Activated CD4-positive, alpha-beta T cell treated with anti-CD3 and anti-CD28 coated beads for 1 hour (primary cell): ENCODE measurements at places on chromosomes 12 and 14.
A peak's percentile ranks its signal among the peaks of the same experiment; 100 is the strongest.

DNA sequence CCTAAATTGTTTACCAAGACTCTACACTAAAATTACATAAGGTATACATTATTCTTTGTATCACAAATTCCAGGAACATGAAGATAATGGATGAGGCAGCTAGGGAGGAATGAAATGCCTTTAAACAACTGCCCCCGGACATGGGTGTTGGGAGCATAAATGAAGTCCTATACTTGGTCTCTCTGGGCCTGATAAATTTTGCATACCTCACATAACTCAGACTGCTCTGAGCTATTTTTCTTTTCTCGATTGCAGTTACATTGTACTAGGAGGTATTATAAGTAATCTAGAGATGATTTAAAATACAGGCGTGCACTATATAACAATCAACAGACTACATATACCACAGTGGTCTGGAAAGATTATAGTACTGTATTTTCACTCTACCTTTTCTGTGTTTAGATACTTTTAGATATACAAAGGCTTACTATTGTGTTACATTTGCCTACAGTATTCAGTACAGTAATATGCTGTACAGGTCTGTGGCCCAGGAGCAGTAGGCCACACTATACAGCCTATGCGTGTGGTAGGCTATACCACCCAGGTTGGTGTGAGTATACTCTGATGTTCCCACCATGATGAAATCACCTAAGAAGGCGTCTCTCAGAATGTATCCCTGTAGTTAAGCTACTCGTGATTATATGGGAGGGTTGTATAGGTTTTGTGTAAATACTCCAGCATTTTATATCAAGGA lies 14.3 kb downstream of the FNTB start:
- DNase-seq = no peak

DNA sequence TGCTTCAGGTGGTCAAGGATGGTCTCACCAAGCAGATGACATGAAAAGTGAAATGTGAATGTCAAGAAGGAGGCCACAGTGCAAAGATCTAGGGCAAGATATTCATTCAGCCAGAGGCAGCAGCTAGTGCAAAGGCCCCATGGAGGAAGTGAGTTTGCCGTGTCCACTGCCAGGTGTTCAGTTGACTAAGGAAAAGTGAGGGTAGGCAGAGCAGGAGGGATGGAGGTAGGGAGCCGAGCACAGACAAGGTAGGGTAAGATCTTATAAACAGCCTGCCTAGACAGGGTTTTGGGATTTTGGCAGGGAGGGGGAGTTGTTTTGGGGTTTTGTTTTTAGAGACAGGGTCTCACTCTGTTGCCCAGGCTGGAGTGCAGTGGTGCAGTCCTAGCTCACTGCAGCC lies 11.9 kb downstream of the PPP2R5C start:
- no peak for DNase-seq

DNA sequence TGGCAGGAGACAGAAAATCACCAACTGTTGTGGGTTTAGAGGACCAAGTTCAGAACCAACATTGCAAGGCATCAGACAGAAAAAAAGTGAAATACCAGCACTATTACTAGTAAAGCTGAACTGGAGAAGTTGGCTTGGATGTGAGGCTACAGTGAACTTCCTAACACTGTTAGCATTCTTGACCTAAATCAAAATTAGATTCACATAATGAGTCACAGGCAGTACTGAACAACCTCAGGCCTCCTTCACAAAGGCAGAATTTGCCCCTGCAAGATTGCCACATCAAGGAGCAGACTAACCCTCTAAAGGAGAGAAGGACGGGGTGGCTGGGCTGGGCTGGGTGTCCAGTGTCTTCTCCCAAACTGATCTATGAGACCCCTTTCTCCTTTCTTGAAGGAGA lies 539.7 kb downstream of the SNAPC1 start:
- DNase-seq = no peak

- peak; percentile 23 for DNase-seq
Observed at GRCh38 chr14:65101631-65102440, 481 bp downstream of the MAX start.

DNA sequence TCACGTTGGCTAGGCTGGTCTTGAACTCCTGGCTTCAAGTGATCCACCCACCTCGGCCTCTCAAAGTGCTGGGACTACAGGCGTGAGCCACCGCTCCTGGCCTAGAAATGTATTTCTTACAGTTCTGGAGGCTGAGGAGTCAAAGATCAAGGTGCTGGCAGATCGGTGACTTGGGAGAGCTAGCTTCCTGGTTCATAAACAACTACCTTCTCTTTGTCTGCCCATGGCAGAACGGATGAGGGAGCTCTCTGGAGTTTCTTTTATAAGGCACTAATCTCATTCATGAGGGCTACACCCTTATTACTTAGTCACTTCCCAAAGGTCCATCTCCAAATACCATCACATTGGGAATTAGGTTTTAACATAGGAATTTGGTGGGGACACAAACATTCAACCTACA lies 38.9 kb downstream of the SLC17A8 start:
- DNase-seq = no peak

- no peak for DNase-seq
Observed at GRCh38 chr14:58907803-58908202, 270.0 kb downstream of the DACT1 start.

DNA sequence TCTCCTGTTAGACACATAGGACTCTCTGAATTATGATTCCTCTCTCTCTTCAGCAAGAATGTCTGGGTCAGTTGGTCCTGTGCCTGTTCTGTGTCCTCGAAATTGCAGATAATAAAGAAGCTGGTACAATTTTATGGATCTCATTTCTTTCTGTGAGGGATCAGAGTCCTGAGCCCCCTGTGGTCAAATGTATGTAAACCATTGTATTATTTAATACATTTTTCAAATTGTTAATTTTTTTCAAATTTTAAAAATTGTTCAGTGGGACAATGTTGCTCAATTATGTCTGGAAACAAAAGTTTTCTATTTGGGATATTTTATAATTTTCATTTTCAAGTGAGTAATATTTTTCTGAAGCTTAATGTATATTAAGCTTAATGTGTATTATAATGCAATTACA lies 513.5 kb downstream of the CCER1 start:
- no peak for DNase-seq

GRCh38 chr12:103013741-103014300 lies 56.3 kb downstream of the ASCL1 start:
- DNase-seq = no peak

GRCh38 chr12:76547526-76547925 lies 12.0 kb downstream of the OSBPL8 start:
- DNase-seq = no peak

- no peak for DNase-seq
Observed at GRCh38 chr12:5088586-5089264, 45.0 kb downstream of the KCNA5 start.

DNA sequence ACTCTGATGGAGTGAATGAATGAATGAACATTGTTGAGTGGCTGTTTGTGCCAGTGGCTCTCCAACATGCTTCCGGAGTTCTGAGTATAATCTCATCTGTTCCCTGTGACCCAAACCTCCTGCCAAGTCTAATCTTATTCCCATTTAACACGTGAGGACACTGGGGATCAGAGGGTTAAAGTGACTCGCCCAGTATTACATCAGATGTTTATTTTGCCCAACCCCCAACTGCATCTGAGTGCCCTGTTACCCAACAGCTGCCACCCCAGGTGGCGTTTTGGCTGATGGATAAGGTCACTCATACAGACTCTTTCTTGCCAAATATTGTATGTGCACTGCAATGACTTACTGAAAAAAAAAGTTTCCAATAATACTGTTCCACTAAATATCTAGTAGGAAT lies 210.9 kb downstream of the EXOC5 start:
- DNase-seq = no peak

DNA sequence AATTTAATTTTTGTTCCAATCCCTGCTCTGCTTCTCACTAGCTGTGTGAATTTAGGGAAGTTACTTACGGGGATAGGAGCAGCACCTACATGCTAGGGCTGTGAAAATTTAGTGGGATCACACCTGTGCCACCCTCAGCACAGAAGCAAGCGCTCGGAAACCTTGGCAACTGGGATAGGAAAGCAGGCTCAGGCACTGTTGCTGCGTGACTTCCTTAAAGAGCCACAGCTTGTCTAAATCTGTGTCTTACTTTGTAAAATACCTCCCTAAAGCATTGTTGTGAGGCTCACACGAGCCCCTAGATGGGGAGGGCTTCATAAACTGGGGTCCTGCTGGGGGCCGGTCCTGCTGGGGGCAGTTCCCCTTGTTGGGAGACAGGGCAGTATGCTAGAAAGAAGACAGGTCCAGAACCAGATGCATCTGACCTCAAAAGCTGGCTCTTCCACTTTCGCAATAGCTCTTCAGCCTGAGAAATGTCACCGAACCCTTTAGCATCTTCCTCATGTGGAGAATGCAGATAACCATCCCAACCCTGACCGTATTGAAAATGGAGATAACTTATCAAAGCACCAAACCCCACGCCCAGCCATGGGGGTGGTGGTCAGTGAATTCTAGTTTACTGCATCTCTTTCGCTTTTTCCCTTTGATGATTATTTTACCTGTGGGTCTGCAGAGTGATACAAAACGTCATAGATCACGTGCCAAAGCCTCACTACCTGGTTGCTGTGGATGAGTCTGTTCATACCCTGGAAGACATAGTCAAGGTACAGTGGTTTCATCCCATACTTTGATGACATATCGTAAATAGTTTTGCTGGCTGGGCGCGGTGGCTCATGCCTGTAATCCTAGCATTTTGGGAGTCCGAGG lies 54.1 kb downstream of the AK7 start:
- DNase-seq = no peak

GRCh38 chr12:125406131-125406530 lies 340.9 kb downstream of the AACS start:
- DNase-seq = no peak

GRCh38 chr12:50185970-50186663 lies 18.9 kb upstream of the CERS5 start:
- no peak for DNase-seq

- no peak for DNase-seq
Observed at GRCh38 chr12:110010853-110011723, 11.9 kb downstream of the ANKRD13A start.

DNA sequence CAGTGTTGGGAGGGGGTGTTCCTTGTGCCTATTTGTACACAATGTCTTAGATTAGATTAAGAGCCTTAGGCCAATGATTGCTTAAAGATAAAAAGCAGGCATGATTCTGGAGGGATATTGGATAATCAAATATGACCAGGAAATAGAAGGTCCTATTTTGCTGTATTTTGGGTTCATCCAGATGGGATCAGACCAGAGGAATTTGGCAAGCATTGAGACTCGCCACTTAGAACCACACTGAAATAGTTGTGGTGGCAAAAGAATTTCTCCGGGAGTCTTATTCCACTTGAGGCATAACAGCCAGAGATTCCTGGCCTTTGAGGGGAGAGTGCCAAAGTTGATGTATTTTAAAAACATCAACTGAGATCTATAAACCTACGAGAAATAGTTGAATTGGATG lies 327.2 kb downstream of the RAD51B start:
- no peak for DNase-seq

DNA sequence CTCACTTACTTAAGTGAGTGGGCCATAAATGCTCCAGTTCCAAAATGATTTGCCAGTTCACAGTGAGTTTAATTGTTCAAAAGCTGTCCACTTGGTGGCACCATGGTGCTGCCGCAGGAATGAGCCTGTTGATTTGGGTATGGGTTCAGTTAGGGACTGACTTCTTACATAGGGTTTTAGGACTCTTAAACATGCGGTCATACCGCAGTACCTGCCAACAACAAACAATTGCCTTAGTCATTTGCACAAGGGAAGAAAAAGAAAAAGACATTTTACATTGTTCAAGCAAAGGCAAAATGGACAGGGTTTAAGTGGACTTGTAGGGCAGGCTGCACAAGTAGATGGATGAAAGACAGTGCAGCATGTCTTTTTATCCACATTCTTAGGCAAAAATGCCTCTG lies 80.0 kb upstream of the DBX2 start:
- no peak for DNase-seq

- DNase-seq = no peak
Observed at GRCh38 chr12:111261911-111262676, 106.8 kb downstream of the PHETA1 start.

- DNase-seq = no peak
Observed at GRCh38 chr12:38771871-38772270, 133.5 kb downstream of the CPNE8 start.

- no peak for DNase-seq
Observed at GRCh38 chr14:75301666-75302325, 23.2 kb downstream of the FOS start.

DNA sequence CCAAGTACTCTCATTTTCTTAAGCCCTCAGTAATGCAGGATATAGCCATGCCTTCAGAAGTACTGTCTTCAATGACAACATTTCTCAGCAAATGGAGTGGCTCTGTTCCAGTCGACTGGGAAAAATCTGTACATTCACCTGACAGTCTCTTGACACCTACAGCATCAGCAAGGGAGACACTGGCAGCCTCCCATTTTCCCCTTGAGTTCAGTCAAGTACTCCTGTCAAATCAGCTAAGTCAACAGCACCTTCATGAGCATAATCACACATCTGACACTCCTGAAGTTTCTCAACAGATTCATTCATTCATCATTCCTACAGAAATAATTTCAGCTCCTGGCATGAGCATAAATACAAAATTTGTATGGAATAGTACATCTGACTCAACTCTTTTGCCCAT lies 46.1 kb downstream of the INTS13 start:
- no peak for DNase-seq

GRCh38 chr12:2845280-2845679 lies 10.4 kb upstream of the NRIP2 start:
- DNase-seq = no peak

GRCh38 chr14:59510966-59511365 lies 26.6 kb downstream of the JKAMP start:
- no peak for DNase-seq

DNA sequence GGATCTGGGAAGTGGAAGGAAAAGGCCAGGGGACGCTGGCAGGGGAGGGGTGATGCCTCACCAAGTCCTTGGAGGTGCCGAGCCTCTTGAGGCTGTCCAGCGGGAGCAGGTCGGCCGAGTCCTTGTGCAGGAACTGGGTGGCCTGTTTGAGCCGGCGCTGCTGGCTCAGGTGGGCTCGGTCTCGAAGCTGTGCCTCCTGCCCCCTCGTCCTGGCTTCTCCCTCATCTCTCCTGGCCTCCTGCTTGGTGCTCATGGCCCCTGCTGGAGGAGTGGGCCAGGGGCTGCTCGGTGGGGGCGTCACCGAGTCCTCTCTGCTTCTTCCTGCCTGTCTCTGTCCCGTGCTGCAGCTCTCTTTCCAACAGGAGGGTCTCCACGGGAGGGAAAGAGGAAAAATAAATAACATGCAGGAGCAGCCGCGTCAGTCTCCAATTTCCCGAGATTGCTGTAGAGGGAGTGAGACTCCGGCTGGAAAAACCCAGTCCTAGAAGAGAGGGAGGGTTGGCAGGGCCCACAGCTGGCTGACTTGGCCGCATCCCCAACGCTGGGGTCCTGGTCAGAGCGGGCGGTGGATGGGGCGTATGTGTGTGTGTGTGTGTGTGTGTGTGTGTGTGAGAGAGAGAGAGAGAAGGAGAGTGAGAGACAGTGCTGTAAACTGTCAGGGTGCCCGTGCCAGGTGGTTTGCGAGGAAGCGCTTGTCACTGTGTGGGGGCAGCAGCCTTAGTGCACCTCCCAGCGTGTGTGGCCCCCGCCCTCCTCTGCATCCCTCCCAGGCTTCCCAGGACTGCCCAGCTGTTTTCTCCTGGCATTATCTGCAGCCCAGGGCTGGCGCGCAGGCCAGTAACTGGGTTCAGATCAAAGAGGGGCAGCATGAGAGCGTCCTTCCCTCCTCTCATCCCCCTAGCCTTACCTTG lies at the start of gene NRIP2:
TSS of gene NRIP2 (minus strand) at position 455 of the 911 bp plus-strand sequence. CDS start at position 403, 52 bp downstream.
- DNase-seq = no peak
